Caki2 (cell line): ENCODE measurements at places on chromosomes 3 and 15. TPM values are rescaled to one million over a fixed set of nuclear protein-coding genes. Genes with fewer than 3 reads are reported as not detected.

Gene PLA2G4E
- total RNA-seq, result not detected in 2 replicates

GRCh38 chr3:74787011-74787410 is 172.6 kb upstream of the CNTN3 start:
- no peak for DNase-seq

Gene SNTN
- not detected in 2 replicates for total RNA-seq

DNA sequence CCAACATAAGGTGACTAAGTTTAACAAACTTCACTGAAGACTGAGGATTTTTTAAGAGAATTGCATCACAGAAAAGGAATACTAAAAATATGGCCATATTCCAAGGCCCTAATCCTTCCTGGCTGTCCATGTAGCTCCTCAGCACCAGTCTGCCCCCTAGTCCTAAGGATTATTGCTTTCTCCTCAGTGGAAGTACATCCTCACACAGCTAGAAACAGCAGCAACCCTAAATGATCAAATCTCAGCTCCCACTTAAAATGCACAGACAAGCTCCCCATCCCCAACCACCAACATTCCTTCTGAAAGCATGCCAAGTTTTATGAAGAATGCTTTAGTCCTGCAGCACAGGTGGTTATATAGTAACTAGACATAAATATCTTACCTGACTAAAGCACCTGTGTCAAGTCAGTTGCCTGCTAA is 14.7 kb downstream of the ST3GAL6 start:
- no peak for DNase-seq

Gene SLC22A13
- total RNA-seq, result not detected in 2 replicates

DNA sequence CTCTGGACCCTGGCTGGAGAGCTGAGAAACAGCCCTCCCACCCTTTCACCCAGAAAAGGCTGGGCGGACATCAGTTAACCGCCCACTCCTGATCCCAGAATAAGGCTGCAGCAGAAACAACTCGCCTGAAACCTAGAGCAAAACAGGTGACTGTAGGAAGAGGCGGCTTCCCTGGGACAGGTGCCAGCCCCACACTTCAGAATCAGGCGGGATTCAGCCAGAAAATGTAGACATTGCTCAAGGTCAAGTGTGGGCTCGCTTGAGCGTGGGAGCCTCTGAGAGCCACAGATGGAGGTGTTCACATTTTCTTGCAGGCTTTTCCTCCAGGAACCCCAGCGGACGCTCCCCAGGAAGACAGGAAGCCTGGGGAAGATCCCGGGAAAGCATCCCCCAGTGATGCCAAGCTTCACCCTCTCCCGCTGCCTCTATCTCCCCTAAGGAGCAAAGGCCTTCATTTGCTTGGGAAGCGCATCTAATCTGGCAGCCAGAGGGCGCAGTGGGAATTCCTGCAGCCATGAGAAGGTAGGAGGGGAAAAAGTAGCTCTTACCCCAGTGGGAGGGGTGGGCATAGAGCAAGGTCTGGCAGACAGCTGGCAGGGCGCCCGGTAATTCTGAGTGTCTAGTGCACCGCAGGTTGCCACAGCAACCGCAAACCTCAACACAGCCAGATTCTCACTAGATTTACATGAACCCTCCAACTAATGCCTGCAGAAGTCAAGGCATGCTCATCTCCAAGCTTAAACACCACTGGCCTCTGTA is 77.7 kb downstream of the OCA2 start:
- DNase-seq, result peak; percentile 85

Gene MUSTN1
- not detected in 2 replicates for total RNA-seq

DNA sequence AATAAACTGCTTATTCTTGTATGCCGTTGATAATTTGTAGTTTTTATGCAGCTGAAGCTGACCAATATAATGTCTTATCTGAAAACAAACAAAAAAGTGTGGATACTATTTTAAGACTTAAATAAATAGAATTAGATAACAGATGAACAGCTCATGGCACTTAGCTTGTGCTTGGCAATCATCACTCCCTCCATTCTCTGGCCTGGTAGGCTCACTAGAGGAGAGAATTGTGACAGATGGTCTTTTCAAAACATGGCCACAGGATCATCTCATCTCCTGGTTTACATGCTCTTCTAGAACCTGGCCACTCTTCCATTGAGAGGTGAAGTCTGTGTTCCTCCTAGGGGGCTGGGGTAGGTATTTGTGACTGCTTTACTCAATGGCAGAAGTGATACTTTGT is 58.4 kb upstream of the RBP1 start:
- no peak for DNase-seq

DNA sequence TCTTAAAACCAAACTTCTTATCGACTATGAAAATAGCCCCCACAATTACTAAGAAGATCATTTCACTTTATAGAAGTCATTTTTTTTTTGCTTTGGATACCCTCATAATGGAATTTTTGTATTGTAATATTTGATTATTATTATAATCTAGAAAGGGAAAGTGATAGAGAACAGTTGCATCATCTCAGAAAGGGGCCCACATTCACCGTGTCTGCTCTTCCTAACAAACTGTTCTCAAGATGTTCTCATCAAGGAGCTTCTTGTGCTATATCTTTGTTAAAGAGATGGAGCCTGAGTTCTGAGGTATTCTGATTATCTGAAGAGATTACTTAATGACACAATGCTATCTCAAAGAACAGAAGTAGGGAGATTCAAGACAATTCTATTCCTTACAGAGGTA is 49.3 kb downstream of the MME start:
- DNase-seq, result no peak

DNA sequence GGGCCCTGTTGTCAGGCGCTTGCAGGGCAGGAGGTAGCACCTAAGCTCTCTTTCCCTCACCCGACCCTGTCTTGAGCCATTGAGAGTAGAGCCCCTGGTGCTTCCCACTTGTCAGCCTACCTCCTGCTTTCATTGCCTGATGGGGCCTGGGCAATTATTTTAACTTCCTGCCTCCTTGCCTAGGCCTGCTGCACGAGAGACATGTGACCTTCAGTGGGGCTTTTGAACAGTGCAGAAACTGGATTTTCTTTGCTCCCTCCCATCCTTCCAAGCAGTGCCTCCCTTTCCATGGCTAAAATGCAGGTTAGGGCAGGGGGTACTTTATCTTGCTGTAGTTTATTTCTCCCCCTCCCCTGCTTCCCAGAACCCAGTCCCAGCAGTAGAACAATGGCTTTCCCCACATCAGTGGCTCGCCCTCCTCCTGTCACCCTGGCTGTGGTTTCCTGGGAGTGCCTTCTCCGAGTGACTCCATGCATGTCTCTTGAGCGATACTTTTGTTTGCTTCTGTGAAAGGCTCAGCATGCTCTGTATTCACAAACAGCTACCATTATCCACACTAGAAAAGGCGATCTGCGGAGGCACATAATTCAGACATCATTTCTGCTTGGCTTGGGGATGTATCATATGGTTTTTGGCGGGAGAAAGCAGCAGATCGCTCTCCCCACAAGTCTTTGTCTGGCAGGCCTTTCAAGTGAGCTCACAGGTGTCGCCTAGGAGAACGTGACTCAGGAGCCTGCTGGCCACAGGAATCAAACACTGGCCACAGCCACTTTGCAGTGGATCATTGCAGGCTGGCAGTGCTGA is 24.1 kb downstream of the PDIA5 start:
- DNase-seq, result no peak

Gene NLGN1
- 2.0 and 8.6 TPM in 2 replicates for total RNA-seq

Gene PODXL2
- 62.4 and 79.4 TPM in 2 replicates for total RNA-seq

GRCh38 chr3:177528306-177529070 is 331.2 kb upstream of the TBL1XR1 start:
- no peak for DNase-seq

DNA sequence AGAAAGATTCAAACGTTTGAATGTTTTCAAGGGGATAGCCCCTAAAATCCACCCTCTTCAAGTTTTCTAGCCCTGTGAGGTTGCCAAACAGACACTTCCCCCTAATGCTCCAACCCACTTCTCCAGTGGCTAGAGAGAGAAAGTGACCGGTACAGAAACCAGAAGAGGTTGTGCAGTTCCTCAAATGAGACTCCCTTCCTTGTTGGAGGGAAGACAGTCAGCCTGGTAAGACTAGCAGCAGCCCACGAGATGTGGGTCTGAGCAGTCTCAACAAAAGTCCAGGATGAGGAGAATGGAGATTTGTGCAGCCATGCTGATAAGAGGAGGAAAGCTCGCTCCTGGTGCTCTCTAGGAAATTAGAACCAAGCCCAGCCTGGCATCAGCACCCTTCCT is 222.8 kb upstream of the TPRG1 start:
- no peak for DNase-seq

GRCh38 chr3:27500035-27500434 is 15.9 kb upstream of the SLC4A7 start:
- no peak for DNase-seq

GRCh38 chr3:15475161-15475560 is 46.3 kb downstream of the COLQ start:
- DNase-seq, result no peak

Gene HRG
- not detected in 2 replicates for total RNA-seq

DNA sequence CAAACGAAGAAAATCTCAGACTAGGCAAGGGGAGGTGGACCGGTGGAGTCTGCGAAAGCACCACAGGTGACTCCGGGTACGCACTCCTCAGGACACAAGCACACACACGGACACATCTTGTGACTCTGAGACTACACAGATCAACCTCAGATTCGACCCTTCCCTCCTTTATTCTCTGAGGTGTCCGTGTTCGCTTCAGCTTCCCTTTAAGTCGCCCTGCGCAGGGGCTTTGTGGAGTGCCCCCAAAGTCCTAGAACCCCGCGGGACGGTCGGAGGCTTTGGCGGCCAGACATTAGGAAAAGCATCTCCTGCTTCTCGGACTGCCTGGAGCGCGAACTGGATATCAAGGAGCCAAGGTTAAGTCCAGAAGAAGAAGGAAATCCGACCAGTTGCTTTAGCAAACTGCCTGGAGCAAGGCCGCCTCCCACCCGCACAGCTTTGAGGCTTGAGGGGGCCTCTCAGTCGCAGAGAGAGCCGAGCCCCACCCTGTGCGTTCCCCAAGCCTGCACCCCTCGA is 730 bp downstream of the DGKG start:
- no peak for DNase-seq

DNA sequence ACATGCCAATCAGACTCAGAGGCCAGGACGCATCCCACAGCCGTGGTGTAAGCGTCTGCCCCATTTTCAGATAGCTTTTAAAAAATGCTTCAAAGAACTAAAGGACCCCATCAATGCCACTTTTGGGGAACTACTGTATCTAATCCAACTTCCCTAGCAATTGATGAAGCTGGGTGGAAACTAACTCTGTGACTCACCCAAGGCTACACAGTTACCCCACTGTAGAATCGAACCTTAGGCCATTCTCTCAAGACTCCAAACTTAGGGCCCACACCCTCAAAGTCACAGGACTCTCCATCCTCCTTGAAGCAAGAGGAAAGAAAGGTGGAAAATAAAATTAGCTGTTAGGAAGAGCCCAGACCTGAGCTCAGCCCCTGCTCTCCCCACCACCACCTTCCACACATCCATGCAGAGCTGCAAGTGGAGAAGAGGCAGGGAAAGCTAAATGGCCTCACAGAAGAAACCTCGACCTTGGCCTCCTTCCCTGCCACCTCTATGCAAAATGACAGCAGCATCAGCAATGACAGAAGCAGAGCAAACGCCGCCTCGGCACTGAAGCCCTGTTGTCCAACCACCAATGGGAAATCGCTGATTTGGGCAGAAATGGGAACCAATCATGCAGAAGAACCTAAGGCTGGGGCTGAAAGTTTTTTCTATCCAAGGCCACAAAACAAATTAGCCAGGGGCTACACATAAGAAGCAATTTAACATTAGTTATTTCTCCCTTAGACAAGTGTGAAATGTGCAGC is 22.2 kb downstream of the ANP32A start:
- DNase-seq, result no peak

Gene IL16
- not detected in 2 replicates for total RNA-seq

- DNase-seq, result no peak
These were observed 692 bp downstream of the UBE2E2 start for GRCh38 chr3:23203708-23204330.

Gene STRIT1
- total RNA-seq, result not detected in 2 replicates

DNA sequence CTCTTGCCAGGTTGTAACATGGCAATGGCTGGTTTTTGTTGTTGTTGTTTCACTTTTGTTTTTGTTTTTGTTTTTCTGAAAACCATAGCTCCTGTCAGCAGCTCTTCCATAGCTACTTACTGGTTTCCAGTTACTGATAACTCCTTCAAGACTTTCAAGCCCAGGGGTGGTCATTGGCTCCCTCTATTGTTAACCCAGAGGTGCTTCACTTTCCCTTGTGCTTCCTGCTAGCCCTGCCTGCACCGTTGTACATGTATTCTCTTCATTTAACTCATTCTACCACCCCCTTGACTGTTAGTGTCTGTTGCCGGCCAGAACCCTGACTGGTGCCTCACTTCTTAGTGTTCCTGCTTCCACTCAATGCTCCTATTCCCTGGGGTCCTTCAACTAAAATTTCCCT is 4.2 kb upstream of the TRAT1 start:
- peak; percentile 30 for DNase-seq

GRCh38 chr3:15989419-15989818 is 185.1 kb upstream of the GALNT15 start:
- no peak for DNase-seq

Gene CLDN11
- 21.1 and 30.2 TPM in 2 replicates for total RNA-seq

Gene LXN
- total RNA-seq, result 44.8 and 73.9 TPM in 2 replicates

GRCh38 chr3:112718516-112718915 is 77.6 kb upstream of the CCDC80 start:
- DNase-seq, result no peak

Gene FMN1
- 1.4 and 23.8 TPM in 2 replicates for total RNA-seq

Gene VEPH1
- total RNA-seq, result 79.0 and 127 TPM in 2 replicates

Gene WNT5A
- 8.1 and 10.9 TPM in 2 replicates for total RNA-seq

GRCh38 chr15:31256378-31257265 is 70.0 kb upstream of the KLF13 start:
- DNase-seq, result no peak

DNA sequence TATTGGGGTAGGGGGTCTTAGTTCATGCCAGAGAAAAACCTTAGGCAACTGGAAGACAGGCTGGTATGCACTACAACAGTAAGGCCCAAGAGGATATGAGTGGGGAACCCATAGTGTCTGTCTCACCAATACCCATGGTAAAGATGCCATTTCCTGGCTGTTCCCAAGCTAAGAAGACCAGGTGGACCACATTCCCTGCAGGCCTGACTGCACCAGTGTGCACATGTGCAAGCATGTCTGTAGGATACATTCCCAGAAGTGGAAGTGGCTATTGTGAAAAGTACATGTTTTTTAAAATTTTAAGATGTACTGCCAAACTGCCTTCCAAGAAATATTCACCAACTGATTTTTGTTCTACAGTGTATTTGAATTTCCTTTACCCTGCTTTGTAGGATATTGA is 207.3 kb upstream of the CTNNB1 start:
- no peak for DNase-seq

DNA sequence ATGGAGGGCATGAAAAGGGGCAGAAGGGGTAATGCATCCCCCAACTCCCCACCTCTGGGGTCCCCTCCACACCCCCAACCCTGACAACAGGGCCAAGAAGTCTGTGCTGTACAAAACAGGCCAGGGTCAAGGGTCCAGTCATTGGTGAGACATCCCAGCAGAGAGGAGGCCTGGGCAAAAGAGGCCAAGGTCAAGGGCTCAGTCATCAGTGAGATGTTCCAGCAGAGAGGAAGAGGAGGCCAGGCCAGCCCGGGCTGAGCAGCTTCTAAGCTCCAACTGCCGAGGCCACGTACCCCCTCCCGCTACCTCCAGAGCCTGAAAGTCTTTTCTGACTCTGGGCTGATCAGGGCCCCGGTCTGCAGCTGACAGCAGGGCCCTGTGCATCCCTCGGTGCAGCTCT is 52.4 kb downstream of the LHFPL4 start:
- no peak for DNase-seq

- no peak for DNase-seq
These were observed 22.7 kb upstream of the PIAS1 start for GRCh38 chr15:68031404-68031803.

Gene UPK1B
- 31.7 and 44.0 TPM in 2 replicates for total RNA-seq
